ENCODE measurements at places on chromosomes 6 and 20.
A peak's percentile ranks its signal among the peaks of the same experiment; 100 is the strongest.

DNA sequence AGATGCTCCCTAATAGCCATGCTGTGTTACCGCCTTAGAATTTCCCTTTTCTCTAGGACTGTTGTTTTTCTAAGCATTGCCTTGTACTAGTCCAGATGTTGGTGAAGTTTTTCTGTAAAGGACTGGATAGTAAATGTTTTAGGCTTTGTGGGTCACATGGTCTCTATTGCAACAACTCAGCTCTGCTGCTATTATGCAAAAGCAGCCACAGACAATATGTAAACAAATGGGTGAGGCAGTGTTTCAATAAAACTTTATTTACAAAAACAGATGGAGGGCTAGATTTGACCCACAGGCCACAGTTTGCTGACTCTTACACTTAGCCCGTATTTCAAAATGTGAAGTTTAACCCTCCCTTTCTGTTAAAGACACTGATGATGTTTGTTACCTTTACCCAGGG lies 207.6 kb upstream of the MYLIP start:
- no peak for DNase-seq

DNA sequence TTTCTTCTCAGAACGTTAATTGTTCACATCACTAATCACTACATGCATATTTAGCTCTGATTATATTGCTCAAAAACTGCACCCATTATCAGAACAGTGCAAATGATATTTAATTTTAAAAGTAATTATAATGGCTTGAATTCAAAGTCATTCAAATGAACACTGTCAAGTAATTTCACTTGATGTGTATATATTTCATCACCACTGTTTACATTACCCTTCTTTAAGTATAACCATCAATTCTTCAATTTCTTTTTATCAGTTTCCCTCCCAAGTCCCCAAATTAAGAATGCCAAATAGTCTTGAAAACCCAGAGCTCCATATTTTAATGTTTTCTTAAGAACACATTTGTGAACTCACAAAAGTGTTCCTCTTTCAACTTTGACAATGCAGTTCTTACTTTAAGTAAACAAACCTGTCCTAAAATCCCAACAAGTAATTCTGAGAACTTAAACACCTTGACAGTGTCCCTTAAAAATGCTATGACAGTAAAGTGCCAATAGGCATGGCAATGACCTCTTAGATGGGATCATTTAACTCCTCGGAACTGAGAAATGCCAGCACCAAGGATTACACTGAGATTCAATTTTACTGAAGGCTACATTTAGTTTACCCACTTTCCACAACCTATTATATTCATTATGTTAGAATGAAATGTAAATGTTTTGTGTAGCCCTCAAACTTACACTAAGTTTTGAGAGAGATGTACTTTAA lies 16.7 kb upstream of the SNX14 start:
- no peak for DNase-seq

DNA sequence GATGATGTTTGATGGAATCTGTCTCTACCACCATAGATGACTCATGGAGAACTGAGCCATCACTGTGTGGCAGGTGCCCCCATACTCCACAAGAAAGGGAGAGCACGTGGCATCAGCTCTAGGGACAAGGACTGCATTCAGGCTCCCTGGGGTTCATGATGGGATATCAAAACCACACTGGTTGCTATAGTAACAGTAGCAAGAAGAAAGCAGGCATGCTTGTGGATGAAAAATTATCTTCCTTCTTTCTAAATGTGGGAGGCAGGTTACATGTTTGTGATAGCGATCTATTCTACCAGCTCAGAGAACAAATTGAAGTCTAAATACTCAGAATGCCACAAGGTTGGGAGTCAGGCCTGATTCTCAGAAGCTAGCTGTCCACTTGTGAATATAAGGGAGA lies 224.2 kb downstream of the ARHGAP18 start:
- no peak for DNase-seq

DNA sequence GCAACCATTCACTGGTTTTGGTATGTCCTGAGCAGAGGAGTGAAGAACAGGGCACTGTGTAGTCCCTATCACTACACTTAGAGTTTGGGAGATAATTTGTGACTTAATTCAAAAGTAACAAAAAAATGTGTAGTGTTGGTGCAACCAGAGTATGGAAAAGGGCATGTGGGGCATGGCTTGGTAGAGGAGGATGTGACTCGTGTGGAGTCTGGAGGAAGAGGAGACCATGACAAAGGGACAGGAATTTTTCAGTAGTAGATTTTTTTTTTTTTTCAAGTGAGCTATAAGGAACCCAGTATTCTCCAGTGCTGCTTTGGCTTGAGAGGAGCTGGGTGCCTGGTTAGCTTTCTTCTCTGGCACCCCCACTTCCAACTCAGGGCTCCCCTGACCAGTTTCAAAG lies 5.1 kb downstream of the MTRES1 start:
- DNase-seq, result no peak

GRCh38 chr6:27139756-27140579 lies 107.5 kb upstream of the PRSS16 start:
- no peak for DNase-seq

DNA sequence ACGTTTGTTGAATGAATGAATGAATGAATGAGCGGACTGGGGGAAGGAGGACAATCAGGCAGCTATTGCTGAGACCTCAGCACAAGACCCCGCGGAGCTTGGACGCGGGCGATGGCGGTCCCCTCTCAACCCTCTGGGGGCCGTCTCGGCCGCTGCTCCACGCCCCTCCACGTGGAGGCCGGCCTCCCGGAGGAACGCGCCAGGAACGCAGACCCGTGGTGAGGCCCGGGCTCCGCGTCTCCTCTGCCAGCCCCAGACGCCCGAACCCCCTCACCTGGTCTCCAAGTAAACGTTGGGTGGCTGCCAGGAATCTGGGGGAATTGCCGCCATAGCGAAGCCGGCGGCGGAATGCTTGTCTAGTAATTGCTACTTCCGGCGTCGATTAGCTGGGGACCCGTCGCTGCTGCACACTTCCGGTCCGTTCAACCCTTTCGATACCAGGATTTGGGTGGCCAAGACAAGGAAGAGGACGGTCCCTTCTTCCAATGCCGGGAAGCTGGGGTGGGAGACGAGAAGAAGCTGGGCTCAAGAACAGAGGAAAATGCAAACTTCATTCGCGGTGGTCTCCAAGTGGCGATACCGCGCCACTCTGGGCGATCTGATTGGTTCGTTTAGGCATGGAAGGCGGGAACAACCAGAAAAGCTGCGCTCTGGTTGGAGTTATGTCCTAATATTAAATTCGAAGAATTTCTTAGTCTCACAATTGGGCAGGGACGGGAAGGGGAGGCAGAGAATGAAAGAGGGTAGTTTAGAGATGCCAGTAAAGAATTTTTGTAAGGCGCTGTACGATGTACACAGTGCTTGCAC lies at the start of gene PPIL1:
Gene PPIL1 (minus strand): TSS at position 361 of the 807 bp plus-strand sequence. CDS start 31 bp downstream, at position 330.
- peak; percentile 80 for DNase-seq

DNA sequence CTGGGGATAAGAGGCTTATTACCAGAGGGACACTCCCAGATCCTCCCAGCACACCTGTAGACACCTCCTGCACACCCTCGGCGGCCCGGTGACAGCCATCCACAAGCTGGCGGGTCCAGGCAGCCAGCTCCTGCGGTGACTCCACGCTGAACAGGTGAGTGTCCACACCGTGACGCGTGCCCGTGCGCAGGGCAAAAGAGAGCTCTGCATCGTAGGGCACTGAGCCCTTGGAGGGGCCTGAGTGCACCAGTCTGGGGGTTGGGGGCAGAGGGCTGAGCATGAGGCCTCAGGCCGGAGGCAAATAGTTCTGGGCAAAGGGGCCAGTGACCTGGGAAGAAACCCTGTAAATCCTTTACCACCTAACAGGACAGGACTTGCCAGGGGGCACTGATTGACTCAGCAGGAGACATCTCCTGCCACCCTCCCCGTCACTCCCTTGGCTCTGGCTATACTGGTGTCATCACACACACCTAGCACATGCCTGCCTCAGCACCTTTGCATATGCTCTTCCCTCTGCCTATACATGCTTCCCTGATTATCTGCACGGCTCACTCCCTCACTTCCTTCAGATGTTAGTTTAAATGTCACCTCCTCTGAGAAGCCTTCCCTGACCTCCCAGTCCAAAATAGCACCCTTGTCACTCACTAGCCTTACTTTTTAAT lies 8.9 kb upstream of the CDK5RAP1 start:
- no peak for DNase-seq

DNA sequence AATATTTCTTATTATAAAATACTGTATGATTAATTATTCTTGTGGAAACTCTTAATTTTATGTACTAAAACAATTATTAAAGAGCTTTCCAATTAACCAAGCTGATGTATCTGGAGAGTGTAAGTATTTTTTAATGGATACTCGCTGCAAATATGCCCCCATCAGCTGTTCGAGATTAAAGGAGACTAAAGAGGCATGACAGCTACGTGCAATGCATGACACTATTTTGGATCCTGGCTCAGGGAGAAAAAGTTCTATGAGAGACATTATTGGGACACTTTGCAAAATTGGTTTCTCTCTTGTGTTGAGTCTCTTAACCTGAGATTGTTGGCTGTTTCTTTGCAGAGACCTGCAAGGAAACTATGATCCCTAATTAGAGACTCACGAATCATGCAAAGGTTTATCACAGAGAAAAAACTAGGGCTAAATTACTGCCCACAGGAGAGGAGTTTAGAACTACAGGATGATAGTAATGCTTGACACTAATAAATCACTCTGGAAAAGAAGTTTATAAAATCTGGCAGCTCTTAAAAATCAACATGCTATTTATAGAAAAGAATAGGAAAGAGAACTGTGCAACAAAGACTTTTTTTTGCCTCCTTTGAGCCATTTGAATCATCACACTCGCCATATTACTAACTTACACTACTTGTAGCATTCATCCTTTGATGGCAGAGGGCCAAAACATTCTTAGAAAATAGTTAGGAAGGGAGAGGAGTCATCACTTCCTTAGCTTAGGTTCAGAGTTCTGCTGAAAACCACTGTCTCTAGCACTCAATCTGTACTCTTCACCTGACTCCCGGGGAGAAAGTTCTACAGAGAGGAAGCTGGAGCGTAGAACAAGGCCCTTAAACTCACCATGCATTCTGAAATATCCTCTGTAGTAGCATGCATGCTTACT lies 25.3 kb downstream of the NRN1 start:
- DNase-seq, result no peak

Data from activated T-helper 2 cell treated with anti-CD3 and anti-CD28 coated beads, Interferon-gamma antibody, Interleukin-2, Interleukin-4, amounts not matched to agents 10 μg/mL and 5 μg/mL and 100 μg/mL, durations not matched to agents 14 hours and 24 hours and 36 hours (primary cell).